ENCODE measurements at places on chromosomes 13 and 19.

- no peak for DNase-seq
Measured at GRCh38 chr13:101053301-101054093, 362.8 kb downstream of the NALCN start.

DNA sequence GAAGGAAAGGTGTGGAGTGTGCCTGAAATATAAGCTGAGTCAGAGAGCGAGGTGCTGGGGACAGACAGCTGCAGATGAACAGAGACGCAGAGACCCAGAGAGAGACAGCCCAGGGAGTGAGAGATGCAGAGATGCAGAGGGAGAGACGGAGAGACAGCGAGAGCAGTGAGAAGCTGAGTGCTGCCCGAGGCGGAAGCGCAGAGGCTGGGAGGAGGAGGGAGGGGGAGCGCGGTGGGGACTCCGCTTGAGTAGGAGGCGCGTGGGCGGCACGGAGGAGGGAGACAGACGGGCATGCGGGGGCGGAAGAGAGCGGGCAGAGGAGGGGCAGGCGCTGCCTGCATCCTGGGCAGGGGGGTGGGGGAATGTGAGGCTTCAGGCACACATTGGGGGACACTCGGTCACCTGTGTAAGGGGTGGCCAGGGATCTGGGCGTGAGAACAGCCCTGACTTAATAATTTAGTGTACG lies 25.7 kb downstream of the SLC8A2 start:
- DNase-seq: peak; percentile 62

DNA sequence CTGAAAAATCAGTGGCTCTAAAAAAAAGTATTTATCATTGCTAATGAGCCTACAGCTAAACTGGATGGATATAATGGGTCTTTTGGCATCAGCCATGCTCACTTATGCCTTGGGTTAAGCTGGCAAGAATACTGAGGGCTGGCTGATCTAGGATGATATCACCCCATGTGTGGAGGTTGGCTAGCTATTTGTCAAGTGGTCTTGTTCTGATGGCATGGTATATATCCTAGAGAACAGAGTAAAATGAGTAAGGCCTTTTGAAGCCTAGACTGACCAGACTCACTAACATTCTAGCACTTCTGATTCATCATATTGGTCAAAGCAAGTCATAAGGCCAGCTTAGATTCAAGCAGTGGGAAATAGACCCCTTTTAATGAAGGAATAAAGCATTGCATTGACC lies 383.0 kb downstream of the SLITRK1 start:
- no peak for DNase-seq

DNA sequence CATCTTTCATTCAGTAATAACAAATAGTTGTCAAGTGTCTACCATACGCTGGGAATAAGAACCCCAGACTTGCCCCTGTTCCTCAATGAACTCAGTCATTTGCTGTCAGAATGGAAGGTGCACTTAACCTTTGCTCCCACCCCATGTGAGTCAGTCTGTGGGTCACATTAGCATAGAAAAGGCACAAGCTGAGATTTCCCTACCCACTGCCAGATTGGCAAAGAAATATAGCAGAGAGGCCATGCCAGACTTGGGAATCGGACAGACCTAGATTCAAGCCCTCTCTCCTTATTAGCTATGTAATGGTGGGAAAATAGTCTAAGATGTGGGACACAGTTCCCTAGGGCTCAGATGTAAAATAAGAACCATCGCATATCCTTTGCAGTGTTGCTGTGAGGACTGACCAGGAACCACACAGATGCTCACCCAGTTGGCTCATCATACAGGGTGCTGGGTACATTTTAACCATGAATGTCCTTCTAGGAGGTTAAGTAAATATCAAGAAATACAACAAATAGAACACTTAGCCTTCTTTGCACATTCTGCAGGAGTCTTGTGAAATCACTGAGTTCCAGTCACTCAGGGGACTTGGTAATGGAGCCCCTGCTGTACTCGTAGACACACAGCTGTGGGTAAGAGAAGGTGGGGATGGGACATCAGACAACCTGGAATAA lies 218.2 kb downstream of the FGF14 start:
- DNase-seq: no peak

- DNase-seq: no peak
Measured at GRCh38 chr13:25136880-25137787, 35.0 kb downstream of the AMER2 start.

Data from GDM1 (cell line).